GM23248 (cell line): ENCODE measurements at places on chromosomes 4 and X. TPM values are rescaled to one million over a fixed set of nuclear protein-coding genes. Genes with fewer than 3 reads are reported as not detected.

Gene DMP1
- not detected in 2 replicates for polyA plus RNA-seq

Gene SMIM10L2A
- not detected in 2 replicates for polyA plus RNA-seq

Gene TREX2
- polyA plus RNA-seq: 0.24 and 0.25 TPM in 2 replicates

Gene TMLHE
- 10.3 and 11.5 TPM in 2 replicates for polyA plus RNA-seq

Gene TMEM150C
- polyA plus RNA-seq: 0.44 and 0.84 TPM in 2 replicates

Gene EGF
- polyA plus RNA-seq: not detected in 2 replicates

Gene TRPC5OS
- polyA plus RNA-seq: not detected in 2 replicates

Gene KIT
- polyA plus RNA-seq: 0.93 and 1.1 TPM in 2 replicates

Gene SLC26A1
- polyA plus RNA-seq: 1.6 and 1.8 TPM in 2 replicates

Gene GPAT3
- polyA plus RNA-seq: 2.5 and 3.2 TPM in 2 replicates

Gene KLB
- not detected in 2 replicates for polyA plus RNA-seq

Gene HS3ST1
- not detected in 2 replicates for polyA plus RNA-seq

Gene TMSB15A
- 2.8 and 3.0 TPM in 2 replicates for polyA plus RNA-seq
